ENCODE measurements at places on chromosomes 5 and 9.

GRCh38 chr5:11909471-11909870 lies 5.2 kb upstream of the CTNND2 start:
- DNase-seq = no peak

GRCh38 chr5:94802450-94802849 lies 184.0 kb downstream of the SLF1 start:
- DNase-seq = no peak

DNA sequence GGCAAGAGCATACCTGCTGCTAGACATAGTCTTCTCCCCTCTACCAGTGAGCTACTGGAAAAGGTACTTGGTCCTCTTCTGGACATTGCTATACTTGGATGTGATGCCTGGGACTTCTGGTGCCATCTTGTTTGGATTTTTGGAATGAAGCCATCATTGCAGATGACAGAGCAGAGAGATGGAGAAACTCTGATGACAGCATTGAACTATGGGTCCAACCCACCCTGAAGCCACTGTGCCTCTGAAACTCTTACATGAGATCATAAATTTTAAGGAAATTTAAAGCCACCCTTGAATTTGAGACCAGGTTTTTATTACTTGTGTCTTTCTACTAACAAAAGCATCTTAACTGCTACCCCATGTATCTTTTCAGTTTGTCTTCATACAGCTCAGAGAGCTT lies 151.1 kb upstream of the SMIM23 start:
- no peak for DNase-seq

DNA sequence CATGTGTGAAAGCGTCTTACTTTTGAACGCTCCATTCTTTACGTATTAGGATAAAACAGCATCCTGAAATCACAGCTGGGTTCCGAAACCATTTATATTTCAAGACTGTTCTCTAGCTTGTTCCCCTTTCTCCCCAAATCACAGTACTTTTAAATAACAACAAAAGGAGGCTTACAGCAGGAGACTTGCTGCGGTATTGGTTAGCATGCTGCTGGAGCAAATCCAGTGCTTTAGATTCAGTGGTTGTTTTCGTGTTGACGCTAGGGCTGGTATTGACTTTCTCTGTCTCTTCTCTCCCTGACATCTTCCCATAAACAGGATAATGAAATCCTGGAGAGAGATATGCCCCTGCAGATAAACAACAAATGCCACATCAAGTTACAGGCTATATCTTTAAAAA lies 103.1 kb downstream of the ZNF608 start:
- no peak for DNase-seq

DNA sequence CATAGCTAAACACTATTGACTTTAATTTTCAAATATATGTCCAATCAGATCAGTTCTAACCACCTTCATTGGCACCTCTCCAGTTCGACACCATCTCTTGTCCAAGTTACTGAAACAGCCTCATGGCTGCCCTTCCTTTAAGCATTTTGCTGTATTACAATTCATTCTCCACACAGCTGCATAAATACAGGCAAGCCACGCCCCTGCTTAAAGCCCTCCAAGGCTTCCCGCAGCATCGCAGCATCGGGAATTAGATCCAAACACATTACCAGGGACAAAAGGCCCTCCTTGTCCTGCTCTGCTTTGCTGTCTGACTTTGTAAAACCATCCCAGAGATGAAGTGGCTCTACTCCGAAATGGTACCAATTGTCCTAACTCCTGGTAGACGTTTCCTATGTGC lies 75.1 kb upstream of the RAI14 start:
- DNase-seq = no peak

- no peak for DNase-seq
Observed at GRCh38 chr9:109972026-109972882, 192.3 kb downstream of the PALM2AKAP2 start.

DNA sequence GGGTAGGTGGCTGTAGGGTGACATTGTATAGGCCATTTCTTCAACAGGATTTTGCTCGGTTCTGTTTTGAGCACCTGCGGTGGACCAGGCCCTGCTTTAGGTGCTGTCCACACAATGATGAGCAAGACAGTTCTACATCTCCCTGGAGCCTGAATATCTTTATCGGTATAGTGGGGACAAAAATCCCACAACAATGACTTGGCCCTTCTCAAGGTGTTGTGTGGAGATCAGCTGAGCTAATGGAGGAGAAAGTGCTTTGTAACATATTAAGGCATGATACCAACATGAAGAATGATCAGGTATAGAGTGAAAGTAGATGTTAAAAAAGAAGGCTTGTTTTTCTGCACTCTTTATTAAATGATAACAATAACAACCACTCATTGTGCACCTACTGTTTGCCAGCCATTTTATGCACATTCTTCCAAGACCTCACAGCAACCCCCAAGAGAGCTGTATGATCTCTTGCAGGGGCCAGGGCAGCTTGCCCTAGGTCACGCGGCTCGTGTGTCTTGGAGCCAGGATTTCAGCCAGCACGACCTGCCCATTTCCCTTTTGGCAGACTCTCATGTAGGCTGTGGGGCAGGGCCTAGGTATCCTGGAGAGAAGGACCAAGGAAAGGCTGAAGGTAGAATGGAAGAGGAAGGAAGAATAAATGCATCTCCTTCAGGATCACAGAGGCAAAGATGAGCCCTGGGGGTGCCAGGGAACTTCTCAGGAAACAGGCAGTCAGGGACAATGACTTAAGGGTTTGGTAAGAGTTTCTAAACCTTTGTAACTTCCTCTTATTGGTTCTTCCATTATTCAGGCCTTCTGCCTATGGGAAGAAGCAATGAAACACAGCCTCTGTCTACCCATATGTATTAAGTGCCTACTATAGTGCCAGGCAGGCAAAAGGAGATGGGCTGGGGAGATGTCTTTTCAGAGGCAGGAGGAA lies 50.0 kb upstream of the PPARGC1B start:
- DNase-seq = no peak

- DNase-seq = no peak
Observed at GRCh38 chr9:107827304-107827703, 337.7 kb upstream of the KLF4 start.

- no peak for DNase-seq
Observed at GRCh38 chr5:82673057-82673809, 395.1 kb upstream of the RPS23 start.

DNA sequence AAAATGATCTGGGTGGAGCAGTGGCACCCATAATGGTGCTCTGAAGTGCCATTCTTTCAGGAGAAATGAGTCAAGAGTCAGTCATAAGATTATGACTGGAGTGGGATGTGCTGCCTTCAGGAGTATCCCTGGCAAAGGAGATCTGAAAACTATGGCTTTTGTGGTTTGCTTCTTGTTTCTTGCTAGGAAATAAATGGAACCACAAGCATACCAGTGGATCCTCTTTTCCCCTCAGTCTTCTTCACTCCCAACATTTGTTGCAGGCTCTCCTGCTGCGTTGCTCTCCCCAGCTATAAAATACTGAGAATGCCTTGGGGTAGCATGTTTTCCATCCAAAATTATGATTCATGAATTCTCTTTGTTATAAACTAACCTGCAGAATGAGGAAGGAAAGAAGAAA lies 199.1 kb downstream of the NNT start:
- no peak for DNase-seq

GRCh38 chr5:129244478-129244877 lies 149.9 kb downstream of the ISOC1 start:
- DNase-seq = no peak

DNA sequence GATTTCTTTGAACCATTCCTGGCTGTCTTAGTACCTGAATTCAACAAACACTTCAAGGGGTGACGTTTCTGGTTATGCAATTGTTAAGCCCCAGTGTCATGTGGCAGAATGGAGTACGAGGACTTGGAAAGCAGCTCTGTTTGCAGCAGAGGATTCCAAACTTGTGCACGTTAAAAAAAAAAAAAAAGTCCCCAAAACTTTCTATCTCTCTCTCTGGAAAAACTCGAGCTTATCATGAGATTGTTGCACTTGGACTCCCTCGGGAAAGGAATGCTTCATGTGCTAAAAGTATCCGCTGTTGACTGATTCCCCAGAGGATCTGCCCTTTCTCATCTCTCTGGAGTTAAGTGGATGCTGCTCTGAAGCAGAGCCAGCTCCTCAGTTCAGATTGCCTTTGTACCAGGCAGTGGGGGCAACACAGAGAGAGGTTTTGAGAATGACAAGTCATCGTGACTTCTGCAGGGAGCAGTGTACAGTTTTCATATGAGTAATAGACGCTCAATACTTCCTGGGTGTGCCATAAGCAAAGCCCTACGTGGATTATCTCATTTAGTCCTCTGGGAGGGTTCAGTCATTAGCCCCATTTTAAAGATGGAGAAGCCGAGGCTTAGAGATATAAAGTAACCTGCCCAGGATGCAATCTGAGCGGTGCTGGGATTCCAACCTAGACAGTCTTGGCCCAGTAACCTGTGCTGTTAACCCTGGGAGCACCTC lies 28.1 kb downstream of the TMOD1 start:
- DNase-seq = no peak

DNA sequence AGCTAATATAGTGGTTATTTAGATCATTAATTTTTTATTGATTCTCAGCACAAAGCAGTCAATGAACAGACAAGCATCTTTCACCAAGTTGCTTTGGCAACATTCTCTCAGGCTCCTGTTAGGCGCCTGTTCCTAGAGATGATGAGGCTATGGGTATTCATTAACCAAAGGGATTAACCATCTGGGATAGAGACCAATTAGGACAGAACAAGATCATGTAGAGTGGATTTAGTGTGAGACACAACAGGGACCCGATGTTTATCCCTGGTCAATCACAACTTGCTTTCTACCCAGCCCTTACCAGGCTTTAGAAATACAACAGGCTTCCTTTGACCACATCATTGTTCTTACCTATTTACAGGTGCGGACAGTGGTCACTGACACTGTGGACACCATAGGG lies 82.2 kb downstream of the PJA2 start:
- DNase-seq = no peak

Data from stimulated activated CD4-positive, alpha-beta T cell treated with anti-CD3 and anti-CD28 coated beads, Interleukin-12 subunit alpha, Interleukin-12 subunit beta, amount 100 ng/mL, for 4 hours (primary cell).